ENCODE measurements at places on chromosomes 3 and 15.

GRCh38 chr3:130627143-130627855 is 110.3 kb downstream of the COL6A6 start:
- no peak for DNase-seq

DNA sequence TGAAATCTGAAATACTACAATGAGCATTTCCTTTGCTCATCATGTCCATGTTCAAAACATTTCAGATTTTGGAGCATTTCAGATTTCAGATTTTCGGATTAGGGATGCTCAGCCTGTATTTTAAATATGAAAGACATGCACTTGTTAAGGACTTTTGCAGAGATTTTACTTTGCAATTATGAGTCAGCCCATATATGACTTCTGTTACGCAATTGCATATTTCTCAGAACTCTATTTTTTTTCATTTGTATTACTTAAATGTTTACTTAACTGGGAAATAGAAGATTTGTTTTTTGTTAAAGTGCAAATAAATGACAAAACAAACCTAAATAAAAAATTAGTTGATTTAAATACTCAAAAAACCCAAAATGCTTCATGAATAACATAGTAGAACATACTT is 376.2 kb downstream of the ZBTB20 start:
- DNase-seq = no peak

DNA sequence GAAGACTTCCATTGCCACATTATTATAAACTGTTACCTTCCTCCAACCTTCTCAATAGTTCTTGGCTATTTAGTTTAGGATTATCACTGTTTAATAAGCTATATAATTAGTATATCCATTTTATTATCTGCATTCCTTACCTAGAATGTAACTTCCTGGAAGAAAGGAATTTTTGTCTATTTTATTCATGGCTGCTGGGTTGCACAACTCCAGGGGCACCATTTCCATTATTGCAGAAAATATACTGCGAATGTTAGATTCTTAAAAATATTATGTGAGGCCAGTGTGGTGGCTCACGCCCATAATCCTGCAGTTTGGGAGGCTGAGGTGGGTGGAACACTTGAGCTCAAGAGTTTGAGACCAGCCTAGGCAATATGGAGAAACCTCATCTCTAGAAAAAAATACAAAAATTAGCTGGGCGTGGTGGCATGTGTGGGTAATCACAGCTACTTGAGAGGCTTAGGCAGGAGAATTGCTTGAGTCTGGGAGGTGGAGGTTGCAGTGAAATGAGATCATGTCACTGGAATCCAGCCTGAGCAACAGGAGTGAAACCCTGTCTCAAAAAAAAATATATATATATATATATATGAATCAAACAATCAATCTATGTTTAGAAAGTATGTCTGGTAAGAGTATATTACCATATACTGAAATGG is 19.9 kb downstream of the CLDN1 start:
- DNase-seq = no peak

GRCh38 chr15:100190675-100191074 is 151.1 kb downstream of the ADAMTS17 start:
- DNase-seq = no peak

GRCh38 chr3:191774485-191774884 is 313.5 kb downstream of the PYDC2 start:
- DNase-seq = peak; percentile 85

DNA sequence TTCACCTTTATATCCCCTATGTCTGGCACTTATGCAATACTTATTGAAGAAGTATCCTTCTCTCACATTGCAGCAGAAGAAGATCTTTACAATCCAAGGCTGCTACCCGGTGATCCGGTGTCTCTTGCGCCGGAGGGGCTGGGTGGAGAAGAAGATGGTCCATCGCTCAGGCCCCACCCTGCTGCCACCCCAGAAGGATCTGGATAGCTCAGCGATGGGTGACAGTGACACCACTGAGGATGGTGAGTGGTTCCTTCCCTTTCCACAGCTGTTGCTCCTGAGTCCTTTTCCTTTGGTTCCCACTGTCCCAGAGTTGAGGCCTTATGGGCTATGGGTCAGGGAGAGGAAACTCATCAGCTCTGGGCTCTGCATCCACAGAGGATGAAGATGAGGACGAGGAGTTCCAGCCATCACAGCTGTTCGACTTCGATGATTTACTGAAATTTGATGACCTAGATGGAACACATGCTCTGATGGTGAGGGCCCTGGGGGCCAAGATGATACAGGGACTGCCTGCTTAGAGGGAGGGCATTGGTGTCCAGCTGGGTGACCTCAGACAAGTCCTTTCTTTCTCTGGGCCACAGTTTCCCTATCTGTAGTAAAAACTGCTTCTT is 2.9 kb downstream of the TTLL3 start:
- no peak for DNase-seq

DNA sequence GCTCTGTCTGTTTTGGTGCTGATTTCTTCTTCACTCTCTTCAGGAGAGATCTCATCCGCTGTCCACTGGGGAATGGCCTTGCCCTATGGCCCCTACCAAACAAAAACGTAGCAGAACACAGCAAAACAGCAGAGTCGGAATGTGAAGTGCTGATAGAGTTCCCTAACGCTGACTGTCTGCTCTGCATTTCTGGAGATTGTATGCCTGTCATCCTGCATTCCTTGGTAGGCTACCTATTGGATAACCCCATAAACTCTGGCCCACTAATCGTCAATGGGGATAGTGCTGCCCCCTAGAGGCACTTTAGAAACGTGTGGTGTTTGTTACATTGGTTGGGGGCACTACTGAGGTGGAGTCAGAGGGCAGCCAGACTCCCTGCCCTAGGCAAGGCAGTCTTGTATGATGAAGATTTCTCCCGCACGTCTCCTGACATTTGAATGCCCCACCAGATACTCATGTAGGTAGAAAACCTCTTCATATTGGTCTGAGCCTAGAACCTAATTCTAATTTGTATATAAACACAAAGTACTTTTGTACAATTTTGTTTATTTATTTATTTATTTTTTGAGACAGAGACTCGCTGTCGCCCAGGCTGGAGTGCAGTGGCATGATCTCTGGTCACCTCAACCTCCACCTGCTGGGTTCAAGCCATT is 15.6 kb upstream of the MAGEF1 start:
- DNase-seq = peak; percentile 45

- DNase-seq = no peak
Measured at GRCh38 chr15:60301024-60301423, 96.8 kb downstream of the ANXA2 start.

GRCh38 chr15:53203454-53203853 is 413.3 kb upstream of the ONECUT1 start:
- DNase-seq = no peak

GRCh38 chr15:49163678-49164077 is 6.4 kb upstream of the GALK2 start:
- no peak for DNase-seq

DNA sequence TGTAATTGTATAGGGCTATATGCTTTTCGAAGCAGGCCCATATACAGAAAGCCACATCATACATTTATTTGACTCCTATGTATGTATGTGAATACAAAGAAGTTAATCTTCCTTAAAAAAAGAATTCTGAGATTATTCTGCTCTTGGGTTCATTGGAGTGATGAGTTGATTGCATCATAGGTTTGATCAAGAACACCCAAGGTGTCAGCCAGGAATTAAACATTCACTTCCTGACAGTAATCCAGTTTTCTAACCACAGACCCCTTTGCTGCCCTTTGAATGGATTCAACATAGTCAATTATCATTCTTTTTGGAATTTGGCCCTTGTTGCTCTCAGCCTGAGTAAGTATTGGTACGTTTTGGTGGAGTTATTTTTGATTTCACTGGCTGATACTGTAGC is 225.6 kb downstream of the CACNA2D3 start:
- no peak for DNase-seq

DNA sequence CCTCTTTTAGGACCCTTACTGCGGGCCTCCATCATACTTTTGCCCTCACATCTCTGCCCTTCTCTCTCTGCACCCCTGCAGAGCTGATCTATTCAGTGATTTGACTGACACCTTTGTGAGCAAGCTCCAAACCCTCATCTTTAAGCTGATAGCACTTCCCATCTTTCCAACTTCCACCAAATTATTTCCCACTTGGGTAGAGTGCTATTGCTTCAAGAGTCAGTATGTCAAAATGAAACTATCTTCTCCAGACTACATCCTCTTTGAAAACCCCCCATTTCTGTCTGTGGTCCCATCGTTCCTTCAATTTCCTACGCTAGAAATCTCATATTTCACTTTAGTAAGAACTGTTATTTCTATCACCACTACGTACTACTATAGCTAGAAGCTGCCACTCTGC is 19.7 kb downstream of the ZWILCH start:
- no peak for DNase-seq

DNA sequence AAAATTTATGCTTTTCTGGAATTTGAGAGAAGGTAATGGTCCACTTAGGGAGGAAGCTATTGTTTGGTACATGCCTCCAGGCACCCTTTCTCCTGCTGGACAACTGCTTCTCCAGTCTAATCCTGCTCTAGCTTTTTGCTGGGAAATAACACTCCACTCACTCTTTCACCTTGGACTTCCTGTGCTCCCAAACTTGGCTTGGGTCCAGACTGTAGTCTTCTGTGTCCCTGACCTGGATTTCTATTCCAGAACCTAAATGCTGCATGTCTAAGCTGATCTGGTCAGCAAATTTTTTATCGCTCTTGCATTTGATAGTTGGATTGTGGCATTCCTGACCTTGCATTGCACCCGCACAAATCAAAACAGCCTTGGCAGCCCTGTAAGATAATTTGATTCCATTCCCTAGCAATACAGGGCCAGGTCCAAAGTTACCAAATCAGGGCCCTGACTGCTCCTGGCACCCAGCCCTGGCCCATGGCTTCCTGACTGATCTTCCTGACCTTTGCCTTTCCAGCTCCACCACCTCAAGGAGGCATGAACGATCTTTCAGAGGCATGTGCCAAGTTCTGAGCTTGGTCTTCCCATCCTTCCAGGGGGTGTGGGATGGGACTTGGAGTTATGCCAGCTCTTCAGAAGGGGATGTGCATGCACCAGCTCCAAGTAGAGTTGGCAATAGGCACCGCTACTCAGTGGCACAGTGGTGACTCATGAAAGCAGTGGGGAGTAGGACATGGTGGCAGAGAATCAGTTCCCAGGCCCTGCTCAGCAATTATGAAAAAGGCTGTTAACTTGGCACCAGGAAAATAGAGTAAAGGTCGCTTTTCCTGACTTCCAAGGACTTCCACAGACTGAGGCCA is 43.9 kb upstream of the GOLGA8J start:
- DNase-seq = no peak

DNA sequence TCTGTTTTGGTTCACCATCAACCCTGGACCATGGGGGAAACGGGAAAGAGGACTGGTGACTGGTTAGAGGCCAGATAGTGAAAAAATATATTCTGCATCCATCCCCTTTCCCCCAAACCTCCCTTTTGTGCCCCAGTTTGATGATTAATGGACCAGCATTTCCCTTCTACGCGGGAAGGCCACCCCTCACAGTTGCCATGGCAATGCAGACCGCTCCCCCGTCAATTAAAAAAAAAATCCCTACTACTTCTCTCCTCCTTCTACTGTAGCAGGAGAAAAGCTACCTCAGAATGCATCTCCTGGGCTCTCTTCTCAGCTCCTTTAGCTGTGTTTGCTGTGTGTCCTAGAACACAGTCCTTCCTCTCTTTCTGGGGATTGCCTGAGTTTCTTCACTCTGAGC is 4.0 kb downstream of the BAHD1 start:
- no peak for DNase-seq

- DNase-seq = no peak
Measured at GRCh38 chr15:85407421-85408269, 27.2 kb downstream of the AKAP13 start.

DNA sequence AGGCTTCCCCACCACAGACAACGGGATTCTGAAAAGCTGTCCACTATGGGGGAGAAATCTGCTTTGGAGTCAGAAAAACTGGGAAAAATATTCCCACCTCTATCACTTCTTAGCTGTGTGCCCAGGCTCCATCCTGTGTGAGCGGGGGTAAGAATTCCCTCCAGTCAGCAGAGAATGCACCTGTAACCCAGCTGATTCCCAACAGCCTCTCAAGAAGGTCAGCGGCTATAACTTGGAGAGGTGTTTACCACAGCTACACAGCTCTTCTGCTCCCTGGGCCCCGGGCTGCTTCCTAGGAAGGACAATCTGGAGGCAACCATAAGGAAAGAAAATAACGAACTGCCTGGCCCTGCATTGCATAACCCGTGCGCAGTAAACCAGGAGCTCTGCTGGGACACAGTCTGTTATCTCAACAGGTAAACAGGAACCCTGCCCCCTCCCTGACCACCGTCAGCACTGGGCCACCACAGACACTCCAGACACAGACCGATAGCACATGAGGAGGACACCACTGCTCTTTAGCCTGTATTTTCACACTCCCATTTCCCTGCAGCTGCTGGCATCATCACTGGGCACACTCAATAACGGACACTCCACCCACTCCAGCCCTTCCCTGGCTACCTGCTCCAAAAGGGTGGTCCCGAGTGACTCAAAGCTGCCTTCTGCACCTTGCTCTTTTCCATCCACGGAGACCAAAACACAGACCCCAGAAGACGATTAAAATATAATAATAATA is 2.1 kb downstream of the RAB43 start:
- no peak for DNase-seq

- DNase-seq = peak; percentile 35
Measured at GRCh38 chr3:78846718-78847117, 921.1 kb downstream of the ROBO1 start.

DNA sequence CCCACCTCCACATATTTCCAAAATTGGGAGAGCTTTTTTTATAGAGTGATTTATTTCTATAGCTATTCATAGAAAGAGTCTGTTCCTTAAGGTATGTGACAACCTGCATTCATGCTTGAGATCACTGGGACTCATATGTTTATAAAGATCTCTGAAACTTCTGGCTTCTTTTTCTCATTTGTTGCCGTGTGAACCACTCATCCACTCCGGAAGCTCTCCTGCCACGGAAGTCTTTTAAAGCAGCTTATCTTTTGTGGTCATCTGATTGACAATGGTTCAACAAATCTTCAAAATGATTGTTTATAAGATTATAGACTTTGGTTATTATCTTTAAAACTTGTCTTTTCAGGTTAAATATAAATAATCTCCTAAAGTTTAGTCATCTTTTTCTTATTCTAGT is 260.5 kb downstream of the C3orf38 start:
- DNase-seq = no peak

DNA sequence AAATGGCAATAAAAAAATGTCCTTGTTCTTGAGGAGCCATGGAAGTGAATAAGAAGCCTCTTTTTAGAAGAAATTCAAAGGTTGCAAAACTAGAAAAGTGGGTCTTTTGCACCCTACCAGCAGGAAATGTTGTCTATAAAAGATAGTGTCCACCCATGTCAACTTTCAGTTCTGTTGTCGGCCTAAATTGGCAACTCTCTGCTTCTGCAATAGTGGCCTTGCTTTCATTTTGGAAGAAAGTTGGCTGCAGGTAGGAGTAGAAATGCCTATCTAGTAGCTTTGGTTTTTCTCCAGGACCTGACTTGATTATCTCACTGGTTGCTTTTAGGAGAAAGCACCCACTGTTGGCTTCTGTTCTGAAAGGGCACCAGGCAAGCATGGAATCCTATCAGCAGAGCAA is 85.4 kb downstream of the TMEM108 start:
- no peak for DNase-seq

- DNase-seq = no peak
Measured at GRCh38 chr3:94303897-94304296, 241.0 kb downstream of the NSUN3 start.

GRCh38 chr3:9077029-9077428 is 113.8 kb upstream of the RAD18 start:
- no peak for DNase-seq

GRCh38 chr3:122013448-122013925 is 8.6 kb downstream of the ILDR1 start:
- no peak for DNase-seq
